ENCODE measurements at places on chromosomes 1 and 21.
A peak's percentile ranks its signal among the peaks of the same experiment; 100 is the strongest.

- DNase-seq, result no peak
These were observed 30.0 kb upstream of the RGL1 start for GRCh38 chr1:183774938-183775337.

- no peak for DNase-seq
These were observed 75.0 kb upstream of the DUSP10 start for GRCh38 chr1:221816899-221817298.

GRCh38 chr1:219900201-219900600 lies 28.2 kb downstream of the SLC30A10 start:
- no peak for DNase-seq

GRCh38 chr1:243507001-243507671 lies 251.3 kb downstream of the SDCCAG8 start:
- peak; percentile 76 for DNase-seq

DNA sequence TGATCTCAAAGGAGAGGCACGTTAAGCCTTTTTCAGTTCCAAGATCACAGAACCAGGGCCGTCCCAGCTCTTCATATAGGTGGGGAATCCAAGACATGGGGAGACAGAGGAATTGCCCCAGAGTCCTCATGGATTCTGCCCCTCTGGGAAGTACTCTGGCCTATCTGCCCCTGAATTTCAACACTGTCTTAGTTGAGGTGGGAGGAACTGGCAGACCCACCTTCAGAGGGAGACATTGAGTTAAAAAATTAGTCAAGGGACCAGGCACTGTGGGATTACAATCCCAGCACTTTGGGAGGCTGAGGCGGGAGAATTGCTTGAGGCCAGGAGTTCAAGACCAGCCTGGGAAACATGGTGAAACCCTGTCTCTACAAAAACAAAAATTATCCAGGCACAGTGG lies 2.1 kb upstream of the KNCN start:
- DNase-seq, result no peak

DNA sequence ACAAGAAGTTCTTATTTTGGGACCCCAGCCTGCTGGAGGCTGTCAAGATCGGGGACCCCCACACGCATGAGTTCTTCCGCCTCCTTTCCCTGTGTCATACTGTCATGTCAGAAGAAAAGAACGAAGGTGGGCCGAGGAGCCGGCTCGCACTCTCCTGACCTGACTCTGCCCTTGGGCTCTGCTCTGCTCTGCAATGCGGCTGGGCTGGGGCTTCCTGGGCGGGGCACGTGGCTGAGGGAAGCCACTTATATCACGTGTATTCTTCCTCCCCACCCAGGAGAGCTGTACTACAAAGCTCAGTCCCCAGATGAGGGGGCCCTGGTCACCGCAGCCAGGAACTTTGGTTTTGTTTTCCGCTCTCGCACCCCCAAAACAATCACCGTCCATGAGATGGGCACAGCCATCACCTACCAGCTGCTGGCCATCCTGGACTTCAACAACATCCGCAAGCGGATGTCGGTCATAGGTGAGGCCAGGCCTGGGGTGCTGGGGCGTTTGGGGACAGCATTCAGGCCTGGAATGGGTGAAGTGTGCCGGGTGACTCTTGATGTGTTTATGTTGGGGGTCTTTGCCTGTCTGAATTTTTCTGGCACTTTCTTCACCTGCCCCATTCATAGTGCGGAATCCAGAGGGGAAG lies 17.6 kb downstream of the ATP8B2 start:
- DNase-seq, result peak; percentile 36

GRCh38 chr1:236938760-236939159 lies 65.5 kb downstream of the MT1HL1 start:
- DNase-seq, result no peak

- DNase-seq, result no peak
These were observed 3.2 kb downstream of the DIP2A start for GRCh38 chr21:46461909-46462308.

GRCh38 chr1:217892750-217893149 lies 261.6 kb downstream of the SPATA17 start:
- no peak for DNase-seq

DNA sequence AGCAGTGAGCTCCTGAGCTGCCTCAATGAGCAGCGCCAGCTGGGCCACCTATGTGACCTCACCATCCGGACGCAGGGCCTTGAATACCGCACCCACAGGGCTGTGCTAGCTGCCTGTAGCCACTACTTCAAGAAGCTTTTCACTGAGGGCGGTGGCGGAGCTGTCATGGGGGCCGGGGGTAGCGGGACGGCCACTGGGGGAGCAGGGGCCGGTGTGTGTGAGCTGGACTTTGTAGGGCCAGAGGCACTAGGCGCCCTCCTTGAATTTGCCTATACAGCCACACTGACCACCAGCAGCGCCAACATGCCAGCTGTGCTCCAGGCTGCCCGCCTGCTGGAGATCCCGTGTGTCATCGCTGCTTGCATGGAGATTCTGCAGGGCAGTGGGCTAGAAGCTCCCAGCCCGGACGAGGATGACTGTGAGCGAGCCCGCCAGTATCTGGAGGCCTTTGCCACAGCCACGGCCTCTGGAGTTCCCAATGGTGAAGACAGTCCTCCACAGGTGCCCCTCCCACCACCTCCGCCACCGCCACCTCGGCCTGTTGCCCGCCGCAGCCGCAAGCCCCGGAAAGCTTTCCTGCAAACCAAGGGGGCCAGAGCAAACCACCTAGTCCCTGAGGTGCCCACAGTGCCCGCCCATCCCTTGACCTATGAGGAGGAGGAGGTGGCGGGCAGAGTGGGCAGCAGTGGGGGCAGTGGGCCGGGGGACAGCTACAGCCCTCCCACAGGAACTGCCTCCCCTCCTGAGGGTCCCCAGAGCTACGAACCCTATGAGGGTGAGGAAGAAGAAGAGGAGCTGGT lies 12.3 kb downstream of the ZBTB7B start:
- DNase-seq, result no peak

DNA sequence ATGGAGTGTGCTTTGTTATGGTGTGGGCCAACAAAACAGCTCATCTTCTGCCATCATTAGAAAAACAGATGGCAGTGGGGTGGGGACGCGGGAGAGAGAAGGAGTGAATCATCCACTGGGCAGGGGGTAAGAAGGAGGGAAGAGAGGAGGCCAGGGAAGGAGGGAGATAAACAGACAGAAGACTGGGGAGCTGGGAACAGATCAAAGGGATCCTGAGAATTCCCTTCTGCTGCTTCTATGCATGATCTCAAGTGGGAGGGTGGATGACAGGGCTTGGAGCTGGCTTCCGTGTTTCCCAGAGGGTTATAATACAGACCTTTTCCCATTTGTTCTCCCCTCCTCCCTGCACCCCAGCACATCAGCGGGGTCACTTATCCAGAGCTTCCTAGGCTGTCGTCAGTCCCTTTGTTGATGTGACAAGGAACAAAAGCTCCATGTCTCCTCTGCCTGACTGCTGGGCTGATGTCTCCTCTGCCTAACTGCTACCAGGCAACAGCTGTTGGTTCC lies 338.6 kb downstream of the PAPPA2 start:
- DNase-seq, result no peak

DNA sequence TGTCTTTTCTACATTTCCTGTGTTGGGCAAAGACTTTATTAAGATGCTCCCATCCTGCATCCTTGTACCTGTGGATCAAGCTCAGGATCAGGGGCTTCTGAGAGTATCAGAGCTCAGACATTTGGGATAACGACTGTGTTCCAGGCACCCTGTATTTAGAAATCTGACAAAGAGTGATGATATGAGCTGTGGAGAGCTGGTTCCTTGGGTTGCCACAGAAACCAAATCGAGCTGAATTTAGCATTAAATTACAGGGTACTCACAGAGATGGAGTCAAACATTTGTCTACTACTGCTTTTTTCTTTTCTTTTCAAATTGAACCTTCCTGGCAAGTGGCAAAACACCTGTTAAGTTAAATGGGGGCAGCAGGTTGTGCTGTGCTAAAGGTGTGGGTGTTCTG lies 110.6 kb downstream of the XCL2 start:
- DNase-seq, result no peak

GRCh38 chr1:53656747-53657530 lies 82.0 kb downstream of the GLIS1 start:
- DNase-seq, result no peak

DNA sequence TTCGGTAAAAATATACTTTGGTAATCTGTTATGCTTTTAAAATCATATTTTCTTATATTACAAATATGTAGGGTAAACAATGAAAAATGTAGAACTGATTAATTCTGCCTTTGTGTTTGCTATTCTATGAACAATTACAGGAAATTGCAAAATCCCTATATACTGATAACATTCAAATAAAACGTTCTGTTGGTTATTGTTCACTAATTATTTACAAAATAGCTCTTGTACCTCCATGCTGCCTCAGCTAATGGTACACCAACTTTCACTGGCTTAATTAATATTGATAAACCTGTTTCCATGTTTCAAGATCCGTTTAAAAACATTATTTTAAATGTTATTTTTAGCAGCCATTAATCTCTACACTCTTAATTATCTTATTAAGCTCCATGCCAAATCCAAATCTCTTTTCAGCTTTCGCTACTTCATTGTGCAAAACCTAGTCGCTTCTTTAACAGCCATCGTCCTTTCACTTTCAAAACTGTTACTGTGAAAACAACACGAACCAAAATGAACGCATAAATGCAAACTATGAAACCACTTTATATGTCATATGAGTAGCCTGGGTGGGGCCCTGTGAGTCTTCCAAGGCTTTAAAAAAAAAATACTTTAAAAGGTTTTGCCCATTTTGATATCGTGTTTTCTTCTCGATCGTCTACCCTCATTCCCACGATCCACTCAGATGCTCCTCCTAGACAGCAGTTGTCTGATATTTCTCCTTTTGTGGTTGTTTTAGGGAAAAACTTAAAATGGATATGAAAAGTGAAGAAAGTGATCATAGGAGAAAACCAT lies 807.1 kb downstream of the USP25 start:
- no peak for DNase-seq

DNA sequence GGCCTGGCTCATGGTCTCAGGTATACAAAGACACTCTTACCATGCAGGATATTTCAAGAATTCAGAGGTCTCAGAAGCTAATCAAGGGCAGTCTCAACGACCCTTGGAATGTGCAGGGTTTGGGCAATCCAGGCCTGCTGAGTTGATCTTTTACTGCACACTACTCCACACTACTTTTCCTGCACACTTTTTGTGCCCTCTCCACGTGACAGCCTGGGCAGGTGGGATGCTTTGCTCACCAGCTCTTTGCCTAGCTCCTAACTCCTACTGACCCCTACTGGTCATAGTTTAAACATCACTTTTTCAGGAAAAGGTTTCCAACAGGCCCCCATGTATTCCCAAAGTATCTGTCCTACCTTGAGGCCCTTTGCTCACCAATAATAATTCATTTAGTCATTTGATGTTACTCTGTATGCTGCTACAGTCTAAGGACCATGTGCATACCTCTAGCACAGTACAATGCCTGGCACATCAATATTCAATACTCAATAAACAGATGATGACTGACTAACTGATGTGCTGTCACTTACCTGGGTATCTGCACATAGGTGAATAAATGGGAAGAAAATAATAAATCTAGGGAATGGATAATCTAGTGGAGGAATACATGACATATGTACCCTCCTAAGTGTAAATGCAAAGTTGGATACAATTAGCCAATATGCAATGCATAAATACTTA lies 9.6 kb downstream of the DUSP23 start:
- DNase-seq, result no peak

DNA sequence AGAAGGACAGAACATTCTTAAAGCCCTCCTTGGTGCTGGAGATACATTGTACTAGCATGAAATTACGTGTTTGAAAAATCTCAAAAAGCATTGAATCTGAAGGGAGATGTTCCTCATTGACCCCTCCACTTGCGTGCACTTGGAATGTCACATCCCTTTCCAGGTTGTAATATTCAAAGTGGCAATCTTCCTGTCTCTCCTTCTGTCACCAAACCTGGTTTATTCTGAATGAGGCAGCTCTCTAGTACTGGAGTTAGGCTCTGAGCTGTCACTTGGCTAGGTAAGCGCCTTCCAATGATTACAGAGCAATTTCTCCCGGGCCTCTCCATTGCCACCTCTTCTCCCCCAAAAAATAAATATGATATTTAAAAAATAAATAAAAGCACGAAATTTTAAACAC lies 855 bp downstream of the DSCAM start:
- DNase-seq, result no peak

- DNase-seq, result no peak
These were observed 127.2 kb downstream of the ZNF281 start for GRCh38 chr1:200282497-200283122.

- DNase-seq, result no peak
These were observed 122.7 kb downstream of the SIK1 start for GRCh38 chr21:43304206-43304605.

DNA sequence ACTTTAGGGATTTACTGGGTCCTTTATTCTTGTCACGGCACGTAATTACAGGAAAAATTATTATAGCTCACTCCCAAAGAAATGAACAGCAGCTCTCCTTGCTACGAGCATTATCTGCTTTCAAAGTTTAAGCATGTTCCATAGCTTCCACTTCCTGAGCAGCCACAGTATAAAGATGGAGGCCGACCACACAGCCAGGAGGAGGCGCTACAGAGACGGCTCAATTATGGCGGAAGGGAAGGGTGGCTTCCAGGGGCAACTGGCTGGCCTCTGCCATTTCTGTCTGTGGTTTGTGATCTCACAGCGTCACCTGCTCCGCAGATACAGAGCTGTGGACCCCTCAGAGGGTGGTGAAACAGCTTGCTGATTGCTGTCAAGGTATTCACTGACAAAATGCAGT lies 212.3 kb upstream of the GREM2 start:
- DNase-seq, result no peak

DNA sequence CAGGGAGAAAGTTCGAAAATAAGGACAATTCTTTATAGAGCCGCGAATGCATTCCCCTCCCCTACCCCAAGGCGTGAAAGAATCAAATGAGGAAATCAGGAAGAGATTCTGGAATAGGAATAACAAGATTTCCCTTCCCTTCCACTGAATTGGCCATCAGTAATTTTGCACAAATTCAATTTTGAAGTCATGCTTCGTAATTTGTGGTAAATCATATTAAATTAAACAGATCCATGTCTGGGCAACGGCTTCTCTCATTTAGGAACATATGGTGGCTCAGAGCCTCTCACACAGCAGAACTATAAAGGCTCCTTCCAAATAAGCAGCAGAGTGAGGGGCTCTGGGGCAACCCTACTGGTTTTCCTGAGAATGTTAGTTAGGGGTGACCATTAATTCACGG lies 152.9 kb downstream of the CLIC6 start:
- no peak for DNase-seq

GRCh38 chr21:45154511-45155508 lies 80.4 kb downstream of the ADARB1 start:
- DNase-seq, result peak; percentile 24

- DNase-seq, result no peak
These were observed 3.4 kb downstream of the SEMA6C start for GRCh38 chr1:151143057-151143435.

GRCh38 chr21:26238646-26239045 lies 68.1 kb upstream of the APP start:
- no peak for DNase-seq
